GM23338 (cell line): ENCODE measurements at places on chromosomes 3 and 15.

DNA sequence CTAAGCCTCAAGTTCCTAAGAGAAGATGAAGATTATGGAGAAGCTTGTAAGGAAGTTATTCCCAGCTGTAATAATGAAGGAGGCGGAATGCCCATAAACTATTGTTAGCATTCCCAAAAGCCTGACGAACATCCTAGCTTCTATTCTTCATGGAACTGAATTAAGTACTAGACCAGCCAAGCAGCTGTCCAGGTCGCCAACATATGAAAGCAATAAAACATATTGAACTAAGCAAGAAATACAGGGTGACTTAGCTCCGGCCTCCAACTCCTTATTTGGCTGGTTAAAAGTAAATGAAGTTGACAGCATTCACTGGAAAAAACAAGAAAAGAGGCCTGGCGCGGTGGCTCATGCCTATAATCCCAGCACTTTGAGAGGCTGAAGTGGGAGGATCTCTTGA, 174.0 kb upstream of the TPM1 start:
- no peaks in the 10 kb centered on the region for H3K27me3 ChIP-seq
- H3K4me1 ChIP-seq: no peaks in the 10 kb centered on the region
- H3K4me3 ChIP-seq: no peak overlapping the region
- no peak overlapping the region for H3K27ac ChIP-seq
- H3K36me3 ChIP-seq: no peaks in the 10 kb centered on the region

- peaks cover 3% of the 10 kb centered on the region; the same call in 1 of the 2 replicates for H3K4me1 ChIP-seq
- no peak overlapping the region for H3K27ac ChIP-seq
- peak; percentile 82 for DNase-seq
- H3K27me3 ChIP-seq: no peaks in the 10 kb centered on the region
These were observed 90.7 kb downstream of the SCN11A start for GRCh38 chr3:38960953-38961622.

DNA sequence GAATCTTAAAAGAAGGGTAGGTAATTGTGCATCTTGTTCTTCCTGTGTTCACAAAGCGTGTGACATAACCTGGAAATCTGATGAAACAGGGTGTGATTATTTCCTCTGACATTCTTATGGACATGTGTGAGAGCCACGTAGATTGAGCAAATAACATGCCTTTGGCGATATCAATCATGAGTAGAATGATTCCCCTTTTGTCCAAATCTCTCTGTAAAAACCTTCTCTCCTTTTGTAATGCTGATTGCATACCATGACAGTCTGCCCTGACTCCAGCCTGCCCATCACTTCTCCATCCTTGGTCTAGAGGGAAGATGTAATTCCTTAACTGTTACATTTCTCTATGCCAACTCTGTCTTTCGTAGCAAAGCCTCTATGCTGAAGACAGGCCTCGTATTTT, 115.0 kb downstream of the IL5RA start:
- H3K4me1 ChIP-seq: peaks cover 11% of the 10 kb centered on the region
- H3K4me3 ChIP-seq: no peak overlapping the region
- H3K36me3 ChIP-seq: no peaks in the 10 kb centered on the region
- no peak overlapping the region for H3K27ac ChIP-seq
- H3K27me3 ChIP-seq: no peaks in the 10 kb centered on the region
- no peak for DNase-seq

DNA sequence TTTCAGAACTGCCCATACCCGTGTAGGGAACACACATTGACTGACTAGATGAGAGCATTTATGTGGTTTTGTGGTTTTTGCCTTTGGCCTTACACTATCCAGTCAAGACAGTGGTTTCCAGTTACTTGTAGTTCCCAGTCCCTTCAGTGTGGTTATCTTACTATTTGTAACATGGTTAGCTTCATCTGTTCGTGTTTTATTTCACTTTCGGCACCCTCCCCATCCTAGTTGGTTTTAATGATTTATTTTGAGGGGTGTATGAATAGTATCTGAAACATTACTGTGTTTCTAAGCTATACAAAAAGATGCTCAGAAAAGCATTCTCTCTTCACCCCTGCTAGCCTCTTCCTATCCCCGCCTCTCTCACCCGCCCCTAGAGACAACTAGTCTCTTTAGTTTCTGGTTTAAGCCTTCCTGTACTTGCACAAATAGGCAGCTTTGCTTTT, 14.1 kb downstream of the LYSMD4 start:
- no peaks in the 10 kb centered on the region for H3K27me3 ChIP-seq
- H3K36me3 ChIP-seq: 0 out of 2 replicates have a peak, but pooled peaks cover 5% of the 10 kb centered on the region
- H3K4me1 ChIP-seq: no peaks in the 10 kb centered on the region
- no peak overlapping the region for H3K4me3 ChIP-seq
- H3K27ac ChIP-seq: no peak overlapping the region
- DNase-seq: no peak

- no peaks in the 10 kb centered on the region for H3K27me3 ChIP-seq
- no peaks in the 10 kb centered on the region for H3K36me3 ChIP-seq
- H3K4me1 ChIP-seq: peaks cover 17% of the 10 kb centered on the region
- H3K27ac ChIP-seq: no peak overlapping the region
- DNase-seq: peak; percentile 77
- H3K4me3 ChIP-seq: peak overlapping the region; percentile 47; the same call in 1 of the 2 replicates
These were observed 35.1 kb downstream of the CMTM6 start for GRCh38 chr3:32467333-32468070.

DNA sequence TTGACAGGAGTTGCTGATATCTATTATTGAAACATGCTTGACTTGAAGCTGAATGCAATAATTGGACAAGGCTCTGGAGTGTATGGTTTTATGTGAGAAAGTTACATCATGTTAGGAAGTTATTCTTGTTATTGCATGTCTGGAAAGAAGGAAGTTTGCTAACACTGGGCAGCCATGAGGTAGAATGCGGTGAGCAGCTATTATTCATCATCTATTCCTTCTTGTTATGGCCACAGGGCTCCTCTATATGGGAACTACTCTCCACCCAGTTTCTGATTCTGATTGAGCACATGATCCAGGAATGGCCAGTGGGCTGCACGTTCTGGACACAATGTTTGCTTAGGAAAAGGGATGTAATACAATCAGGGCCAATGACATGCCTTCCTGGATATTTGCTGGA, 37.8 kb upstream of the SCN5A start:
- H3K27ac ChIP-seq: no peak overlapping the region
- no peaks in the 10 kb centered on the region for H3K36me3 ChIP-seq
- DNase-seq: no peak
- H3K4me3 ChIP-seq: no peak overlapping the region

GRCh38 chr3:46845397-46845859, 17.8 kb downstream of the MYL3 start:
- H3K27me3 ChIP-seq: peaks cover 14% of the 10 kb centered on the region; the same call in 1 of the 2 replicates
- H3K4me1 ChIP-seq: peaks cover 4% of the 10 kb centered on the region
- peak overlapping the region; percentile 65 for H3K4me3 ChIP-seq
- H3K27ac ChIP-seq: no peak overlapping the region

- no peak overlapping the region for H3K27ac ChIP-seq
- H3K36me3 ChIP-seq: no peaks in the 10 kb centered on the region
- no peaks in the 10 kb centered on the region for H3K4me1 ChIP-seq
These were observed 77.6 kb upstream of the CCDC80 start for GRCh38 chr3:112718516-112718915.

GRCh38 chr15:91620229-91620628, 233.3 kb upstream of the SLCO3A1 start:
- no peak overlapping the region for H3K4me3 ChIP-seq
- no peak for DNase-seq
- peaks cover 7% of the 10 kb centered on the region; the same call in 1 of the 2 replicates for H3K4me1 ChIP-seq
- no peaks in the 10 kb centered on the region for H3K36me3 ChIP-seq

DNA sequence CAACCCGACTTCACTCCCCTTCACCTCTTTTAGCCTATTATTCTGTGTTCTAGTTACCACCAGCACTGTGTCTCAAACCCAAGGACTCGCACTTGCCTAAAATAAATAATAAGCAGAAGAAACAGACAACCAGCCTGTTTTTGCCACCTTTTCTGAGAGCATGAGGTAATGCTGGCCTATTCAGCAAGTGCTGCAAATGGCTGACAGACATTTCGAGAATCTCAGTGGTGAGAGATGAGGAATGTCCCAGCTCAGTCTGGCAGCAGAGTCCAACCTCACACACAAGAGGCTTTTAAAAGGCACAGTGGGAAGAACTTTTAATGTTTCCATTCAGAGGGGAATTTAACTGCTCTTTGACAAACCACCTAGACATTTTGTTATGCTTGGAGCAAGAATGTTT, 143.3 kb upstream of the GMNC start:
- no peaks in the 10 kb centered on the region for H3K27me3 ChIP-seq
- peak; percentile 71 for DNase-seq
- no peaks in the 10 kb centered on the region for H3K36me3 ChIP-seq
- H3K27ac ChIP-seq: 0 out of 2 replicates have a peak overlapping the region, but pooled peaks have one; percentile 43
